GM23338 (cell line): ENCODE measurements at places on chromosomes 7 and 10.

GRCh38 chr7:80450621-80451308 lies 61.1 kb downstream of the GNAT3 start:
- DNase-seq, result no peak

GRCh38 chr7:22853674-22854157 lies 31.1 kb upstream of the TOMM7 start:
- peak; percentile 70 for DNase-seq

DNA sequence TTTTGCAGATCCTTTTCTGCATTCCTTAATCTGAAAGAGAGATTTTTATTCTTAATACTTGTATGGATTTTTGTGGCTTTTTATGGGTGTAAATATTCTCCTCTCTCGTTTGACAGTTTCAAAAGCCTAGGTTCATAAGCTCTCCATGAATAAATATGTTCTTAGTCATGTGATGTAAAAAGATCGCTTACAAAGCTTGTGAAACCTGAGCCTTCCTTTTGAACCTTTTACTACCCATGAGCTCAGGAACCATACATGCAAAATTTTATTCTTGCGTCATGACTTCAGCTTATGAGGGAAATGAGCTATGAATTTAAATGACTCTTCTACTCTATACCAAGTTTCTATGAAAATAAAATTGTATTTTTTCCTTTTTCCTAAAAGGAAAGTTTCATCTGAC lies 98.7 kb downstream of the POLL start:
- DNase-seq, result no peak

DNA sequence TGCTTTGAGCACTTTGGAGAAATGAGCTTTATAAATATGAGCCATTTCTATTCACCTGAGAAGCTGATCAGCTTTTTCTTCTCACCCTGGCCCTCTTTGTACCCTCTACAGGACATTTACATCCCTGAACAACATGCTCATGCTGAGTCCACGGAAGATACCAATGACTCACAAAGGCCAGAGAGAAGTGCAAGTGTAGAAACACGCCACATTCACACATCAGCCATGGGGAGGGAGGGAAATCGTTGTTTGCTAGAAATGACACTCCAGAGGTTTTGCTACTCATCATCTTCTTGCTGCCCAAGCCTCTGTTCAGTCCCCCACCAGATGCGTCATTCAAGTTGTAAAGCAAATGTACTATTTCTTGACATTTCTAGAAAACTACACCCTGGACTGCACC lies 2.8 kb upstream of the UCN3 start:
- no peak for DNase-seq

DNA sequence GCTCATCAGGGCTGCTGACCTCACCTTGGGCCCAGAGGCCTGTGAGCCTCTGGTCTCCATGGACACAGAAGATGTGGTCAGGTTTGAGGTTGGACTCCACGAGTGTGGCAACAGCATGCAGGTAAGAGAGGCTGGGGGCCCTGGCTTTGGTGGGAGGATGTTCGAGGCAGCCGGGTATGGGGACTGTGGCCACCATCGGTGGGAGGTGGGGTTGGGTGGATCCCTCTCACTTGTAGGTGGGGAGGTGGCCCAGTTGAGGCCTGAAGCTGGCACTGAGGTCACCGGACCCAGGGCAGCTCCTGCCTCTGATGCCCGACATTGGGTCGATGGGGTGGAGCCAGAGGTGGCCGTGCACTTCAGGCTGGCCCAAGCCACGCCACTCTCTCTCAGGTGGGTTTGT lies 406 bp downstream of the ZP3 start:
- DNase-seq, result no peak

DNA sequence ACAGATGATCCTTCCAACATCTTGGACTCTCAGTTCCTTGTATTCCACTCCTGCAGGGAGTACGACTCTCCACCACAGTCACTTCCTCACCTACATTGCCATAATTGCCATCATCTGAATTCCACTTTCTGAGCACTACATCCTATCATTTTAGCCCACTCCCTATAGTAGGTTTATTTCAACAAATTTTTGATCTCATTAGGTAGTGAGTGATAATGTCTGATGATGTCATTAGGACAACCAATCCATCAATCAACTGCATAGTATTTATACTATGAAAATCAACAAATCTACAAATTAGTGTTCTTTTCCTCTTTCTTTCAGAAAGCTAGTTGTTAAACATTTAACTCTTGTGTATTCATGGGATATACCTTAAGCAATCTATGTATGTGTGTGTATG lies 13.7 kb upstream of the TRA2A start:
- no peak for DNase-seq

- peak; percentile 81 for DNase-seq
These were observed 27.9 kb downstream of the FAM20C start for GRCh38 chr7:220151-220841.

GRCh38 chr7:77157446-77157845 lies 35.0 kb downstream of the CCDC146 start:
- DNase-seq, result no peak

GRCh38 chr10:6609625-6610024 lies 29.5 kb upstream of the PRKCQ start:
- DNase-seq, result no peak

DNA sequence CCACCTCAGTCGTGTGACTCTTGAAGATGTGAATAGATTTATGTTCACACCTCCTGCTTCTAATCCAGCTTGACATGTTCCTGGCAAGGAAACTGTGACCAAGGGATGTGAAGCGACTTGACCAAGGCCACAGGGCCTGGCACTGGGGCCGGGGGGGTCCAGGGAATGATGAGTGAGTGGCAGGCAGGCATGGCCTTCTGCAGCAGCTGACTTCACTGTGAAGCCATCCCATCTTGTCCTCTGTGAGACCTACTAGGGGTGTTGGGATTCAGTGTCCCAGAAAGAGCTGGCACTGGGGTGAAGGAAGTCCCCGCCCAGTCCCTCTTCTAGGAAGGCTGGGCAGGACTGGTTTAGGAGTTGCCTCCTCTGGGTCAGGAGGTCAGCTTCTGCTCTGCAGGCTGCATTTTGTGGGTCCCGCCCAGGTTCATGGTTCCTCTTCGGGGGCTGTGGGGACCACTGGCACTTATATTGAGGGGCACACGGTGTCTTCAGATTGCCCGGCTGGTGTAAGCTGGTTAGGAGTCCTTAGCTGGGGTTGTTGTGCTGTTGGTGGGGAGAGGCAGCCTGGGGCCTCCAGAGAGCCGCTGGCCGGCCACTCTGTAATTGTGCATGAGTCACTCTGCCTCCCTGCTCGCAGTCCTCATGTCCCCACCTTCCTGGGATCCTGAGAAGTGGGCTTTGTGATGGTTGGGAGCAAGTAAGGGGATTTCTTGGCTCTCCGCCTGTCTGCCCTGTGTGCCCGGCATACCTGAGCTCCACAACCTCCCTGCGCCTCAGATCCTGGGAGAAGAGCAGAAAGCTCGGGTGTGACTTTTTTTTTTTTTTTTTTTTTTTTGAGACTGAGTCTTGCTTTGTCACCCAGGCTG lies 11.0 kb downstream of the ZMIZ1 start:
- no peak for DNase-seq

DNA sequence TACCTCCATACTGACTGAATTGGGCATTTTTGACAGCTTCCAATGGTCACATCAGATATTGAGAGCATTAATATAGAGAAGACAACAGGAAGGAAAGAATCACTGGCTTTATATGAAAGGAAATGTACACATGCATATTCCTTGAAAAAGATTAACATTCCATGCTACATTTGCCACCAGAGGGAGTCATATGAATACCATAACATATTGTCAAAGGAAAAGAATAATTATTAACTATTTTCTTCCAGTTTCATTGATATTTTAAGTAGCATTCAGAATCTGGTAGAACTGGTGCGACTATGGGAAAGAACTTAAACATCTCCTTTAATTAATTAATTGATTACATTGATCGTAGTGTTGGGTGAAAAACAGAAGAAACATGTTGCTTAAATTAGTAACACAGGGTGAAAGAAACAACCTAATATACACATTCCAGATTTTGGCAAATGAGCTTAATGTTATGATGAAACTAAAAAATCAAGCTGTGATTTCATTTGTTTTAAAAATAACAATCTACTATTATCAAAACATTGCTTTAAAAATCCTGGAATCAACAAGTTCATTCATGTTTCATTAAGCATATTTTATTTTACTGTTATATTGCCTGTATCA lies 71.5 kb downstream of the GPR85 start:
- DNase-seq, result peak; percentile 24

- DNase-seq, result no peak
These were observed 224.4 kb downstream of the MAD1L1 start for GRCh38 chr7:2008101-2008935.

DNA sequence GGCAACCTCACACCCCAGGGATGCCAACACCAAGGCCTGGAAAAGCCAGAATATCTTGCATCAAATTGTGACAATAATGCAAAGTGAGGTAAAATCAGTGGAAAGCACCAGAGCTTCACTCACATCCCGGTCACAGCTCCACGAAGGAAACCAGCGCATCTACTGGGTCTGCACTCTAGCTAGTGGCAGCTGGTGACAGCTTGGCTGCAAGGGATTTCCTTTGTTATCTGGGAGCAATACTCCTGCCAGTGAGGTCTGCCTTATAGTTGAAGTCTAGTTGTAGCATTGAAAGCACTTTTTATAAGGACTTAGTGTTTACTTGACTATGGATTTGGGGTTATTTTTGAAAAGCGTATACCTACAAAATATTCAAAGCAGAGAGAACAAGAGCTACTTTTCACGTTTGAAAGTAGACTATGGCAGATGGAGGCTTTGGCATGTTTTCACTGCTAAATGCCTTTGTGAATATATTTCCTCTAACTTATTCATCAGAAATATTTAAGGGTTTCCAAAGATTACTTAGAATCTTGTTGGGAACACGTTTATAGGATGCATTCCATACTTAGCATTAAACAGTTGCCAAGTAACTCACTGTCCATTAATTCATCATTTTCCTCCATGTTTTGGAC lies 26.1 kb downstream of the WDFY4 start:
- DNase-seq, result no peak

DNA sequence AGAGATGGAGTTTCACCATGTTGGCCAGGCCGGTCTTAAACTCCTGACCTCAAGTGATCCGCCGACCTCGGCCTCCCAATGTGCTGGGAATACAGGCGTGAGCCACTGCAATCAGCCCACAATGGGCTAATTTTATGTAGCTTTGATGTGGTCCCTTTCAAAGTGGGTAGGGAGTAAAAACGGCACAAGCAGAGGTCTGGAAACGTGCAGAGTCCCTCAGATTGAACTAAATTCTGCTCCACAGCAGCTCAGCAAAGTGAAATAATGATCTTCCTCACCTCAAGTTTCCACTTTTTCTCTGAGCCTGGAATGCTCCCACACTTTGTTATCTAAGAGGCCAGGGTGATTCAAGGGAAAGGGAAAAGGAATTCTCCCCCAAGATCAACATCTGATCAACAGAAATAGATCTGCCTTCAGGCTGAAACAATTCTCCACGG lies 6.1 kb downstream of the CCDC3 start:
- DNase-seq, result no peak
